Kidney tubule cell (primary cell): ENCODE measurements at places on chromosomes 6 and 20.

DNA sequence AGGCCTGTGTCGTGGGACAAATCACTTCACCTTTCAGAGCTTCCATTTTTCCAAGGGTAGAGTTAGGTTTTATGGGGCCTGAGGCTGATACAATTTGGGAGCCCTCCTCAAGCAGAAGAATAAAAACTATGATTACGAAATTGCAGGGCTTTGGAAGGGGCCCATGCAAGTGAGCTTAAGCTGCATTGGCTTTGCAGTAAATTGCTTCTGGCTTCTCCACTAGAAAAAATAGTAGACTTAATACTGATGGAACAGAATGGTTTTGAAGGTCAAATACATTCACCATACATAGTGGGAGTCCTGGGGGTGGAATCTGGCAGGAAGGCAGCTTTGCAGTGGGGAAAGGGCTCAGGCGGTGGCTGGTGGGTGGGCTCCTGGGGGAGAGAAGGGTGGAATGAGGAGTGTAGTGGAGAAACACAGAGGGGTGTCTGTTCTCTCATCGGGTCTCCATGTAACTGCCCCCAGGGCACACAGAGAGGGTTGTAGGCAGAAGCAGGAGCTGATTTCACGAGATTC, 55.9 kb upstream of the RNF24 start:
- no peak for DNase-seq

DNA sequence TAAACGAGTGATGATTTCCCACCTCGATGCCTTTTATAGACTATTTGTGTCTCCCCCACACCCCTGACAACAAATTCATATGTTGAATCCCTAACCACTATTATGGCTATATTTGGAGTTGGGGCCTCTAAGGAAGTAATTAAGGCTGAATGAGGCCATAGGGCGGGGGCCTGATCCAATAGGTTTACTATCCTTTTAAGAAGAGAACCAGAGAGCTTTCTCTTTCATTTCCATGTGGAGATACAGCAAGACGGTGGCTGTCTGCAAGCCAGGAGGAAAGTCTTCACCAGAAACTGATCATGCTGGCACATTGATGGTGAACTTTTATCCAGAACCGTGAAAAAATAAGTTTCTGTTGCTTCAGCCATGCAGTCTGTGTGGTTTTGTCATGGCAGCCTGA, 38.9 kb upstream of the CLIC5 start:
- DNase-seq, result no peak

GRCh38 chr6:31087494-31088089, 24.8 kb downstream of the C6orf15 start:
- DNase-seq, result peak; percentile 91

GRCh38 chr20:8867038-8867740, 201.7 kb upstream of the PLCB4 start:
- no peak for DNase-seq

DNA sequence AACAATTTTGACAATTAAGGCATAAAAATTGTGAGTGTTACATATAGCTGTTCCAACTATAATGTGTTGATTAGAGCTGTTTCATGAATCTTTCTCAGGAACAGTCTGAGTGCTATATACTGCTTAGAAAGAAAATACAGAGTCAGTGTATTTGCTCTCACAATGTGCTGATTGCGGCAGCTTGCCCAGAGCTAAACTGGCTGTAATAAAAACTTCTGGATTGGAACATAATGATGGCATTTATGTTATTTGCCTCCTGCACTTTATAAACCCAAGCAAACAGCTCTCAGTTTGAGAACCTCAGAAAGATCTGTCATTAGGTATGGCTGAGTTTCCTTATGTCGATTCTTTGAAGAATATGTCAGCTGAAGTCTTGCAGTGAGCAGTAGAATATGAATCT, 29.5 kb downstream of the FLRT3 start:
- DNase-seq, result no peak

DNA sequence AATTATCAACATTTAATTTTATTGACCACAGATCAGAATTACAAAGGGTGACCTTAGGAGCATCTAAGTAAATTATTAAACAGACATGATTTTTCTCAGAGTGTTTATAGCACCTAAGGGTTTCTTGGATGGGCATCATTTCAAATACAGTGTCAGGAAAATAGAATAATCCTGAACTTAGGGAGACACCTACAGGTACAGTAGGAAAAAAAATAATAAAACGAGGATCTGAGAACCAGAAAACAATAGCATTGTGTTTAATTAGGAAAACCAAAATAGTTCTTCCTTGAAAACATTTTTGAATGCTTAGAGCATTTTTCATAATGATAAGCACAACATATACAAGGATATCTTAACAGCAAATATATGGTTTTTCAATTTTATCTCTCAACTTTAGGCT, 39.2 kb downstream of the MMUT start:
- DNase-seq, result peak; percentile 34

DNA sequence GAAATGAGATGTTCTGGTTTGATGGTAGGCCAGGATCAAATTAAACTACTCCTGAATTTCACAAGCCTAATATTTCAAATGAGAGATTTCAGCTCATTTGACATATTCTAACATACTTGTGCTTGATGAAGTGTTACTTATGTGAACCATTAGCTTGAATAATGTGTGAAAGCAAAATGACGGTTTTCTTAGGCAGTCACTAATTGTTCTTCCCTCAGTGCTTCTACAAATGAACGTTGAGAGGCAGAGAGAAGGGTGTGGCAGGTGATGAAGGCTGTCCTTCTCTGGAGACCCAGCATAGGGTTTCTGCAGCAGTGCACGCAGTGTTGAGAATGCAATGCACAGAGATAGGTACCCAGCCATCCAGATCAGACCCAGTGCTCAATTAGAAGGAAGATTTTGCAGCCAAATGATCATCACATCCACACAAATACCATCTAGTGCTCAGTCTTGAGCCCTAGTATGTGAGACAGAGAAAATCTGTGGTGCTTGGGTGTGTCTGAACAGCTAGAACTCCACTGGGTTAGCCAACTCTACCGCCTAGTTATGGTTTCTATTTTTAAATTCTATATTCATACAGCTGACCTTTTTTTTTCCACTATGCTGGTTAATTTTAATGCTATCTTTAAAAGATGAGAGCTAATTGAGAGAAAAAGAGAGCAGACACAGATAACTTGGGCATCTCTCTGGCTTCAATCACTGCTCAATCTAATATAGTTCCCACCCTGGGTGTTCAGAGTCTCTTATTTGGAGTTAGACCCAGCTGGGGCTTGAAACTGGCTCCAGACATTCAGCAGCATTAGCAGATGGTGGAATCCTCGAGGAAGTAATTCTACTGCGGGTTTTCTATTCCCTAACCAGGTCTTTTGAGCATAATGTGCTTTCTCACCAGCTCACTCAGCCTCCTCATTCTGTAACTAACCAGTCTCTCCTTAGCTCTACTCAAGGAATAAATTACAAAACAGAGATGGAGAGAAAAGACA, 4.4 kb upstream of the MYLIP start:
- DNase-seq, result no peak

DNA sequence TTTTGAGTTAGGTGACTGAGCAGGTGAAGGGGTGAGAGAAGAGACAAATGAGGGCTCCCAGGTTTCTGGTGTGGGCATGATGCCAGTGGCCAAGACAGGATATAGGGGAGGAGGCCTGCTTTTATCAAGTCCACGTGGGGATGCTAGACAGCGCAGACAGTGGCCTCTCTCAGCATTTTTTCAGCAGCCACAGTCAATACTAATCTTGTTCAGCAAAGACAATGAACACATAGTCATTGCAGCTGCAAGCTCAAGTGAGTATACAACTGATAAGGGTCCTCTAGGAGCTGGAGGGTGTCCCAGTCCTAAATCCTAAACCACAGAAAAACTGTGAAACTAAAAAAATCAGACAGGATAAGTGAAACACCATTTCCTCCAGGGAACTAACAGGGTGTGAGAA, 48.6 kb downstream of the UQCC1 start:
- no peak for DNase-seq

DNA sequence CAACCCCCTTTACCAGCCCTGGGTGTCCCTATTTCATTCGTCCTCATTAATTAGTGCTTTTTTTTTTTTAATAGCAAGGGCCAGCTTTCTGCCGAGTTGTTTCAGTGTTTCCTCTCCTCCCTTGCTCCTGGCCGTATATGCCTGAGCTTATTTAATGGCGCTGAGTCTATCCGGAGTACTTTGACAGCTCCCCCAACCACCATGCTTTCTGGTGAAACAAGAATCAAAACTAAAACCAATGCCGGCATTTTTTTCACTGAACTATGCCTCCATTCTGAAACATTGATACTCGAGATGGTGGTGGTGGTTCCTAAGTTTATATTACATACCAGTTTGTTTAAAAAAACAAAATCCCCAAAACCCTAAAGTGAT, 1.2 kb downstream of the DCBLD1 start:
- peak; percentile 49 for DNase-seq

GRCh38 chr6:170284126-170284773, 6.6 kb downstream of the DLL1 start:
- DNase-seq, result no peak

- peak; percentile 64 for DNase-seq
Observed at GRCh38 chr6:162184465-162184864, 543.1 kb downstream of the PRKN start.

- no peak for DNase-seq
Observed at GRCh38 chr6:123064038-123064437, 68.0 kb downstream of the CLVS2 start.

GRCh38 chr6:167420177-167420576, 95.3 kb downstream of the TTLL2 start:
- no peak for DNase-seq

GRCh38 chr6:150004101-150004782, 21.1 kb downstream of the RAET1L start:
- DNase-seq, result no peak

GRCh38 chr6:332671-333070, 40.4 kb downstream of the DUSP22 start:
- DNase-seq, result no peak

GRCh38 chr6:145276756-145277155, 458.6 kb downstream of the EPM2A start:
- peak; percentile 35 for DNase-seq

DNA sequence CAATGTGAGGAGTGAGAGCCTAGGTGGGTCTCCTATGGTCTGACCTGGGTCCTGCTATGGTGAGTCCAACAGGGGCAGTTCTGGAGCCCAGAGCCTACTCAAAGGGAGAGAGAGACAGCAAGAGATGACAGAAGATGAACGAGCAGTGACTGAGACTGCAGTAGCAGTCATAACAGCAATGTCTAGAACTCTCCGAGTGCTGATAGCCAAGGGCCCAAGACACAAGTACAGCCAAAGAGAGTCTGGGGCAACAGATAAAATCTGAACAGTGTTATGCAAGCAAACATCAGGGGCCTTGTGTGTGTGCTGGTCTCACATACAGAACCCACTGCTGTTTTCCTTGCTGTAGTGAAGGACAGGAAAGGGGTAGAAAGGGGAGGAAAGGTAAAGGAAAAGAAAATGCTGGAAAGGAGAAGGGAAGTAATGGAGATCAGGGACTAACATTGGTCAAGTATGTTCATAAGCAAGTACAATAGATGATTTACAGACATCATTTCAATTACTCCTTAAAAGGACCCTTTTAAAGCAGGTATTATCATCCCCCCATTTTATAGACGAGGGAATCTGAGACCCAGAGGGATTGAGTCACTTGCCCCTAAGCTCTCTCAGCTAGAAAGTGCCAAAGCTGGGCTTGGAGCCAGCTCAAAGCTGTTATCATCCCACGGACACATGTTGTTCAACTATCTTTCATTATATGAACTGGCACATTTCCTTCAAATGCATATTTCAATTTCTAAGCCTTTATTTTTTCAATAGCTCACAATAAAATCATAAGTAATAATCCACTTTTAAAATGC, 182.3 kb upstream of the RAB32 start:
- DNase-seq, result no peak

DNA sequence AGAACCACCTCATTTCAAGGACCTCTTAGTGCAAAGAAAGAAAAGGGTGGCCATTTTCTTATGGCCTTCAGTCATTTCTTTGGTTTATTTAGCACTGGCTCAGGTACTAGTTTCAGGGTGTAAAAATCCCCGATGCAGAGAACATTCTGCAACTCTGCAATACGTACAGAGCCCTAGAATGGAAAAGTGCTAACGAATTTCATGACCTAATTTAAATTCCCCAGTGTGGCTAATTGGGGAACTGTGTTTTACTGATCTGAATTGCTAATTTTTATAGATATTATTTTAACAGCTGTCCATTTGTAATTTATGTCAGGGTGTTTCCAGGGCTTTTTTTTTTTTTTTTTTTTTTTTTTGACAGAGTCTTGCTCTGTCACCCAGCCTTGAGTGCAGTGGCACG, 160.7 kb downstream of the UST start:
- DNase-seq, result no peak

GRCh38 chr20:34557936-34558319, 590 bp upstream of the MAP1LC3A start:
- no peak for DNase-seq

DNA sequence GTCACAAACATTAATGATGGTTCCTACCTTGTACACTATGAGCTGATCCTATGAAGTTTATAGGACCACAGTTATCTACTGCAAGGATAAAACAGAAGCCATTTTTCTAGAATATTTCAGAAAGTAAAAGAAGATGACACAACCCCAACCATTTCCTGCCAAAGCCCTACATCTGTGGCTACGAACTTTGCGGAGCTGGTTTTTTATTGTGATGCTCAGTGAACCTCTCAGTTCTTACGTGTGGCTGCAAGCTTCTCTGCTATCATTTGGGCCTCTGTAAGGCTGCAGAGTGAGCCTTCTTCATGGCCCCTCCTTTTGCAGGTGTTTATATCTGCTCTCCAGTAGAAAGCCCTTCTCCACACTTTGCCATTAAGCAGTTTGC, 17.8 kb upstream of the TAGAP start:
- no peak for DNase-seq

- peak; percentile 63 for DNase-seq
Observed at GRCh38 chr6:41463062-41463930, 82.9 kb upstream of the FOXP4 start.

GRCh38 chr6:82216549-82216948, 31.0 kb downstream of the IBTK start:
- no peak for DNase-seq

- no peak for DNase-seq
Observed at GRCh38 chr6:147972448-147972847, 370.2 kb upstream of the SASH1 start.

DNA sequence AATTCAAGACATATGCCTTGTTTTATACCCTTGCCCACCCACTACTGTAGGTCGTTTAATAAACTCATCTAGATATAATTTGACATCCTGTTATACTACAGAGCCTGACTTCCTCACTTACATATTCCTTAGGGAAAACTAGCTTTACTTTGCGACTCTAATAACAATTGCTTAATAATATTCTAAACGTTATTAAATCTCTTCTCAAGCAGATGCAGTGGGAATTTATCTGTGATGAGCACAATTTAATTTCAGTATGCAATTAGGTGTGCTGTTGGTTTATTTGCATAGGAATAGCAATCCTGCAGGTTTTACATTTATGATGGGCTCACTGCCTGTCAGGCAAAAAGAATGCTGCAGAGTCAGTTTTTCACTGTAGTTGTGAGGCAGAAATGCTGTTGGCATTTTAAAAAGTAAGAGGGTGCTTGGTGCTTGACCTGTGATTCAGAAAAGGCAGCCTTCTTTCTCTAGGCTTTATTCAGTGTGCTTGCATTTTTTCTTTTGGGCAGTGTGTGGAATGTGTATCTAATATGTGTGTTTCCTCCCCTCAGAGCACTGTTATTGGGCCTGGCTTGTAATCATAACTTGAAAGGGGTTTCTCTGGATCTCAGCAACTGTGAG, 152.3 kb upstream of the SCGN start:
- DNase-seq, result peak; percentile 52

GRCh38 chr20:32623667-32624157, 38.6 kb upstream of the NOL4L start:
- no peak for DNase-seq

GRCh38 chr20:44361021-44361420, 5.5 kb downstream of the HNF4A start:
- no peak for DNase-seq
